Hematopoietic multipotent progenitor cell treated with erythropoietin and hydrocortisone succinate and interleukin-3 and kit ligand, for 4 days (in vitro differentiated cells): ENCODE measurements at places on chromosomes 16 and 17.

GRCh38 chr17:29699283-29699682 lies 76.6 kb upstream of the CORO6 start:
- DNase-seq: no peak

DNA sequence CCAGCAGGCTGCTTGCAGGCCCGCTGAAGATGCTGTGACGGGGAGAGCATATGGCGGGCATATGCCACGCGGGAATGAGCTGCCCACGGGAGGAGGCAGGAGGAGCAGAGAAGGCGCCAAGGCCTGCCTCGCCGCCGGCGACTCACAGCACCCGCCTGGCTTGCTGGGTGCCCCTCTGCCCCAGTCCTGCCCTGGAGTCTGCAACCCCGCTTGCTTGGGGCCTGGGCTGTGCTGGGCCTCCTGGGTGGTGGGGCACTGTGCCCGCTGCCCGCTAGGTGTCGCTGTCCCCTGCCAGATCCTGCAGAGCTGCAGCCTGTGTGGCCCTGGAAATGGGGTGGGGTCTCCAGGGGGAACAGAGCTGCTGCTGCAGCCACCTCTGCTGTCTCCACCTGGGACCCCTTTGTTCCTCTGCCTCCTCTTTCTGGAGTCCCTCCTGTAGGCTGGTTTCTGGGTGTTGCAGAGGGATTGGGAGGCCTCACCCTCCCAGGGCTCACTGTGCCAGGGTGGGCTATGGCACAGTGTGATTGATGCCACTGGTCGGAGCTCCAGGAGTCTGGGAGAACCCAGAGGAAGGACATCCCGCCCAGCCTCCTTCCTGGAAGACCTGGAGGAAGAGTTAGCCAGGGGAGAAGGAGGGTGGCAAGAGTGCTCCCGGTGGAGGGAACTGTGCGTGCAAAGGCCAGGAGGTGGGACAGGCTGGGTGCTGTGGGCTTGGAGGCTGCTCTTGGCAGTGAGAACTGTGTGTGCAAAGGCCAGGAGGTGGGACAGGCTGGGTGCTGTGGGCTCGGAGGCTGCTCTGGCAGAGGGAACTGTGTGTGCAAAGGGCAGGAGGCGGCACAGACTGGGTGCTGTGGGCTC lies 141.0 kb upstream of the CIBAR2 start:
- DNase-seq: peak; percentile 76

DNA sequence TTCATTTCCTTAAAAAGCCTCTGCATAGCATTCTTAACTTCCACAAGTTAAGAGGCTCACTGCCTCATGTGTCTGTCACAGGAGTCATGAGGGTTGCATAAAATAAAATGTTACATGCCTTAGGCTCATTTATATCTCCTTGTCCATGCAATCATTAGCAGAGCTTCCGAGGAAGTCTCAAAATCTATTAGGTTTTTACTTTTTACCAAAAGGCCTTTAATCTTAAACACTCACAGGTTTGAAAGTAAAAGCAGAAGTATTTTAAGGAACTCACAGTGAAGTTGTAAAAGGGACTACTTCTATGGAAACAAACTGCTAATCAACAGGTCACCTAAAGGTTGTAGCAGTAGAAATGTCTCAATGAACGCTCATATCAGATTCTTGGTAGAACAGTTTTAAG lies 5.2 kb upstream of the ATP6V0A1 start:
- DNase-seq: peak; percentile 78

- no peak for DNase-seq
These were observed 43.5 kb downstream of the SMPD3 start for GRCh38 chr16:68404736-68405345.

GRCh38 chr16:68179855-68180254 lies 56.1 kb downstream of the ESRP2 start:
- no peak for DNase-seq

DNA sequence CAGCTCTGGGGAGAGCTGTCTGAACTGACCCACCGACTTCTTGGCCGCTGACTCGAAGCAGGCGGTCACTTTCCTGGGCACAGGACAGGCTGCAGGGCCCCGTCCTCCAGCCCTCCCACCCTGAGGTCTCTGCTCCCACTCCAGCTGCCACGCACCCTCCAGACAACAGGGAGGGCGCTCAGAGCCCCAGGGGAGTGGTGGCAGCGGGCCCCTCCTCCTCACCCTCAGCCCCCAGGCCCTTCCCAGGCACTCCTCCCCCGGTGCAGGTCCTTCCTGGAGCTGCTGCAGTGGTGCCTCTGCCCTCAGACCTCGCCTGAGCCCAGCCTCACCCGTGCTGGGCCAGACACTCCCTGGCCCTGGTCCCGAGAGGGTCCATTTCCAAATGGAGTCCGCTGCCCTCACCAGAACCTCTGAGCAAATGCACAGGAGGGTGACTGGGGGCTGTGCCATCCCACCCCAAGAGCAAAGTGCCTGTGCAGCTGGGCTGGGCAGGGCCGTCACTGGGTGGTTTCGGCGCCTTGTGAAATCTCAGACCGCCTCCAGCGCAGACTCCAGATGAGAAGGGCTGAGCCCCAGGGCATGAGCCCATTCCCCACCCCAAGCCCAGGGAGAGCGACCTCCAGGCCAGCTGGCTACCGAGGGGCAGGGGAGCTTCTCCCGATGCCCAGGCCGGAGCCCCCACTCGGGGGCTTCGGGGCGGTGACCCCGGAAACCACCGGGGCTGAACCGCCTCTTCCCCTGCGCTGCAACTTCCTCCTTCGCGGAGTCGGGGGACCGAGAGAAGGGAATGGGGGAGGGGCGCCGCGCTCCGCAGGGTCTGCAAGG lies 717 bp downstream of the CYBA start:
- peak; percentile 74 for DNase-seq

DNA sequence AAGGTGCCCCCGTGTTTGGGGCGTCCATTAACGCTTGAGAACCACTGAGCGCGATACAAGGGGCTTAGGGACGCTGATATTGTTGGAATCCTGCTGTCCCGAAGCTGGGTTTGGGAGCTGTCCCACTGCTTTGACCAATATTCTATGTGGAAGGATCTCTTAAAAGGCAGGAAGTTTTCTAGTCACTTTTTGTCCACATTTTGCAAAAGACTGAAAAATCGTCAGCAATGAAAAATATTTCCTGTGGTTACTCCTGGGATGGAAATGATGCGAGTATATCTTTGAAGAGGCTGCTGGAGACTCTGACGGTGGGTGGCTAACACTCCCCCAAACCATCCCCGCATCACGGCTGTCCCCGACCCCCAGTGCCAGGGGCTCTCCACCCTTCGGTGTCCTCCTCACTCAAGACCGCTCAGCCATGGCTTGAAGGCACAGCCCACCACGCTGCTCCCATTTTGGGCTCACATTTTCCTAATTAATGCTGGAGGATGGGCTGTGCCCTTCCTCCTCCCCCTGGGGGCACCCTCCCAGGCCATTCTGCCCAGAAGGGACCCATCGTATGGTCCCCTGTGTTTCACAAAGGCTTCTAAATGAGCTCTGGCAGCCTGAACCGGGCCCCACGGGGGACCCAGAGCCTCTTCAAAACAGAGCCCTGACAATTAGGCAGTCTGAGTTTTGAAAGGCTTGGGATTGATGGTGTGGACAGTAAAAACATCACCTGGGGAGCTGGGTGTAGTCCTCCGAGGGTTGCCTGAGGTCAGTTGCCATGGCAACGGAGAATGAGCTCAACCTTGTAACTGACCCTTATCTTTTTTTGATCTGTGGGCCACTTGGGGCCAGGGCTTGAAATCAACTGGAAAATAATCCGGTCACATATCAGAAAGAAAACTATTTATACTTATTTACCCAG lies 158.6 kb downstream of the C16orf78 start:
- DNase-seq: no peak

DNA sequence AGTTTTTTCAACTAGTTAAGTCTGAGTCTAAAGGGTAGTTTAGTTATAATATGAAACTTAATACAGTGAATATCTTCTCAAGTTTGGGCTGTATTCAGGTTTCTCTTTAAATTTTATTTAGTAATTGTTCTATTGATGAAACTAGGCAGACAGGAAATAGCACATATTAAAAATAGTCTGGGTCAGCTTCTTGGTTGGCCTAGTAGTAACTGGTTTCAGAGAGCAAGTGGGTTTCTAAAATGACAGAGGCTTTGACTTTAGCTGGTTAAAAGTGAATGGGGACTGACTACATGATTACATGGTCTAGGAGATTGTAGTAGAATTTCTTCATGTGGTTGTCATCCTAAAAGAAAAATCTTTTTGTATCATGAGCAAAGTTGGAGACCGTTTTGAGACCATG lies 46.8 kb downstream of the OMG start:
- DNase-seq: no peak

DNA sequence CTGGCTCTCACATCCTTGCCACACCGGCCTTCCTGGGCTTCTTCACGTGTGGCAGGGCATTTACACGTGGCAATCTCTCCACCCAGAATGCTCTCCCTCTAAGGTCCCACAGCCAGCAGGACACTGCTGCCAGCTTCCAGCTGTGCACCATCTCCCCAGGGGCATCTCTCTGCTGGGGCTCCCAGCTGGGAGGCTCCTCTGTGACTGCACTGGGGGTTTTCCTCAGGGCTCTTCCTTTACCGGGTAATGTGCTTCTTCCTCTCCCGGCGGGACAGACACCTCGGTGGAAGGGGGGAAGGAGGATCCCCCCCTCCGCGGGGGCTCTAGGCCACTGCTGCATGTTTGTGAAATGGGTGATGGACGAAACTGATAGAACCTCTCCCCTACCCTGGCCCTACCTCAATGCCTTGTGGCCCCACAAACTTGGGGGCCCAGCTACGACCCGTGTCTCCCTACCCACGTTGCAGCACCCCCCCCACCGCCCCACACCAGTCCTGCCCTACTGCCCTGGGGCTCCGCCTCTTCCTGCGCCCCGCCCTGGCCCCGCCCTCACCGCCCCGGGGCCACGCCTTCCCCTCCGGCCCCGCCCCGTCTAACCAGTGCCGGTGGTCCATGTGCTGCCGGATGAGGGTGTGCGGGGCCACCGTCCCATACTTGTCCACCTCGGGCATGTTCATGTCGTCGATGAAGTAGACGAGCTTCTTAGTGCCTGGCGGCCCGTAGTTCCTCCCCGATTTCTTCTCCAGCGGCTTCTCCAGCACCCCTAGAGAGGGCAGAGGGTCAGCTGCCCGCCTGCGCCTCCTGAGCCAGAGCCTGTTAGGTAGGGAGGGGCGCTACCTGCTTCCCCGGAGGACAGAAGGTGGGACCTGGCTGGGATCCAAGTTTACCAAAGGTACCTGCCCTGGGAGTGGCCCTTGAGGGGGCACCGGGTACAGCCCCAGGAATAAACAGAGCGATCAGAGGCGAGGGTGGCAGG lies 92.6 kb downstream of the DNAH17 start:
- DNase-seq: peak; percentile 48

DNA sequence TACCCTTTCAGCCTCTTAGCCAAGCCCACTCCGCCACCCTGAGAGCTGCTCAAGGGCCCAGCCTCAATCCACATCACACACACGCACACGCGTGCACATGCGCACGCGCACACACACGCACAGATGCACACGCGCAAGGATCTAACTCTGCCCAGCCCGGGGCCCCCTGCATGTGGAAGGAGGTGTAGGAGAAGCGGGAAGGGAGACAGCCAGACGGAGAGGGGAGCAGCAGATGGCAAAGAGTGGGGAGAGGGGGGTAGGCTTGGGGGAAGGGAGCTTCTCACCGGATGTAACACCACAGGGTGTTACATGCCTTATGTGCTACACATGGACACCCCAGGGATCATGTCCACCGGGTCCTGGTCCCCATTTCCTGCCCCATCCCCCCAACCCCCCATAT lies 15.3 kb downstream of the DLG4 start:
- no peak for DNase-seq

DNA sequence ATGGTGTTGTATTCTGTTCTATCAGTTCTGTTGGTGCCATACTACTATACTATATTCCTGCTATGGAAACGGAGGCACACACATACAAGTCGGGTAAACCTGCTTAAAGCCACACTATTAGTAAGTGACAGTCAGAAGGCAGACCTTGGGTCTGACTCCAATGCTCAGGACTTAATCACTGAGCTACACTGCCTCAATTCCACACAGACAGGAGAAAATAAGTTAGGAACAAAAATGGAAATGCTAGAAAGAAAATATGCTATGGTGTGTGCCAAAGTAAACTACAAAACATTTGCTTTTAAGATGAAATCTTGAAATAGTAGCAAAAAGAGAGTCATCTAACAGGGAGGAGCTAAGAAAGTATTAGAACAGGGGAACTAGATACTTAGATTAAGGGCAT lies 48.1 kb downstream of the MYO1D start:
- no peak for DNase-seq

- no peak for DNase-seq
These were observed 39.0 kb downstream of the ADCY9 start for GRCh38 chr16:4077174-4077649.

- peak; percentile 38 for DNase-seq
These were observed 190.3 kb downstream of the RBFOX3 start for GRCh38 chr17:79420318-79421243.

- no peak for DNase-seq
These were observed 26.1 kb downstream of the GLG1 start for GRCh38 chr16:74580833-74581232.

GRCh38 chr16:72877374-72878028 lies 170.4 kb downstream of the ZFHX3 start:
- DNase-seq: peak; percentile 13

- DNase-seq: no peak
These were observed 331.3 kb upstream of the EEF2KMT start for GRCh38 chr16:5428932-5429331.

- peak; percentile 84 for DNase-seq
These were observed 78.3 kb downstream of the RMI2 start for GRCh38 chr16:11423315-11424117.

DNA sequence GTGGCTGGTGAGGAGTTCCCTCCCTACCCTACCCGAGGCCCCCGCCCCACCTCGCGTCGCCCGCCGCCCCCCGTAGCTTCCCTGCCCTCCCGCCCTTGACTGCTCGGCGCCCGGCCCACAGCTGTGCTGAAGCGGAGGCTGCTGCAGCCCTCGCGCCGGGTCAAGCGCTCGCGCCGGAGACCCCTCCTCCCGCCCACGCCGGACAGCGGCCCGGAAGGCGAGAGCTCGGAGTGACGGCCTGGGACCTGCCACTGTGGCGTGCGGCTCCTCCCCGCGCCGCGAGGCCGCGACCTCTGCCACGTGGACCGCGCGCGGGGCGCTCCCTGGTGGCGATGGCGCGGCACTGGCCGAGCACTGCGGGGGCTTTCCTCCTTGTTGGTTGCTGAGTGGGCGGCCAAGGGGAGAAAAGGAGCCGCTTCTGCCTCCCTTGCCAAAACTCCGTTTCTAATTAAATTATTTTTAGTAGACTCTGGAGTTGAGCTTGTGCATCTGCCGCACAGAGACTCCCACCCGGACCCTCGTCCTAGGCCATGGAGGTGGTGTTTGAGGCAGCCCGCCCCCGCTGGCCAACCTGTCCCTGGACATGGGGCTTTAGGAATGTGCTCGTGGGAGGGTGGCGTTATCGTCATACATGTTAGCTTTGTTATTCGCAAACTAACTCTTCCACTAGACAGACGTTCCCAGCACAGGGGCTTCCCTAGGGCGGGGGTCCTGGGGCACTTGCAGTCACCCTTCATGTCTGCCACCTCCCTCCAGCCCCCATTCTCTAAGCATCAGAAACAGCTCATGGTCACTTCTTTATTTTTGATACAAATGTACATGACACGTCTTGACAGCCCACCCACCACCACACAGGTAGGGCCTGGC lies 4.4 kb downstream of the TP53I13 start:
- peak; percentile 79 for DNase-seq
